Stimulated activated naive B cell treated with anti-CD40 and anti-IgM and Interleukin-4, amounts not matched to agents 10 μg/mL and 1 μg/mL and 100 μg/mL, for 72 hours (primary cell): ENCODE measurements at places on chromosomes 5 and 9.
A peak's percentile ranks its signal among the peaks of the same experiment; 100 is the strongest.

- no peak for DNase-seq
These were observed 44.4 kb upstream of the SAP30L start for GRCh38 chr5:154401355-154401754.

GRCh38 chr9:104776797-104777196 lies 12.9 kb downstream of the NIPSNAP3B start:
- no peak for DNase-seq

GRCh38 chr5:150181027-150181426 lies 8.8 kb upstream of the SLC6A7 start:
- no peak for DNase-seq

DNA sequence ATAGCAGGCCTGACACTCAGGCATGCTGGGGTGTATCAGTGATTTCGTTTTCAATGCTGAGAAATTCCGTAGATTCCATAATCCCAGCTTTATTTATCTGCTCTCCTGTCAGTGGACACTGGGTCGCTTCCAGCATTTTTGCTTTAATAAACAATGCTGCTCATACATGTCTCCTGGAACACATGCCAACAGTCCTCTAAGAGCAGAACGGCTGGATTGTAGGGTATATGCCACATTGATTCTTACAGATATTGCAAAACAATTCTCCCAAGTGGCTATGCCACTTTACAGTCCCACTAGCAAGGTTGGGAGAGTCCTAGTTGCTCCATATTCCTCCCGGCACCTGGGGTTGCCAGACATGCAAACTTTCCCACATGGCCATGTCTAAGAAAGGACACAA lies 81.9 kb downstream of the RAPGEF1 start:
- no peak for DNase-seq

GRCh38 chr5:149271195-149271715 lies 404 bp upstream of the AFAP1L1 start:
- no peak for DNase-seq

DNA sequence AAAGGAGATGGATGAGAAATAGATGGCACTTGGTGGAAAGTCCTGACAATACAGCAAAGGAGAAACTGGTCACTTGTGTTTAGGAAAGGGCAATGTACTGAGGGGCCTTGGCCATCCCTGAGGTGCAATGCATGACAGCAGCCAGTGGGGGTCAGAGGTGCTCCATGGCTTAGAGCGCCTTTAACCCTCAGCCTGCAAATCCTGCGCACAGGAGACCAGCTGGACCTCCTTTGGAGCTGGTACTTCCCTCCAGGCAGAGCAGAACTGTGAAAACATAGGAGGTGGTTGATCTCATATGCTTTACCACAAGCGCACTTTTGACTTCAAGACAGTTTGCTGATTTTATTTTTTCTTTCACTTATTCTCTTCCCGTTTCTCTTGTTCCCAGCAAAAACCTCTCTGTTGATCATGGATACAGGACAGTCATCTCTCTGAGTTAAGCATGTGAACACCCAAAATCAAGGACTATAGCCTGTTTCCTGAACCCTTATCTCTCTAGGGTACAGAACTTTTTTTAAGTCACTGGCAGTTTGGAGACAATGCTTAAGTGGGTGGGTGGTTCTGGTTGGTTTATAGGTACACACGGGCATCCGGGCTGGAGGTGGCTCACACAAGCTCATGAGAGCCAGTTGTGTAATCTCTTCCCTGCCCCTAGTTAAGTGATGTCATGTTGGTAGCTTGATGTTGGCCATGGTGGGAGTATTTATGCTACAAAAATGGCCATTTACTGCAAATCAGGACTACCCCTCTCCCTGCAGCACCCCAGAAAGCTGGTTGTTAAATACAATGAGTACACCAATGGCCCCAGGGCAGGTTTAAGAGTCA lies 37.6 kb upstream of the ANKRD55 start:
- peak; percentile 73 for DNase-seq

GRCh38 chr5:137750436-137750835 lies 3.7 kb downstream of the HNRNPA0 start:
- no peak for DNase-seq

DNA sequence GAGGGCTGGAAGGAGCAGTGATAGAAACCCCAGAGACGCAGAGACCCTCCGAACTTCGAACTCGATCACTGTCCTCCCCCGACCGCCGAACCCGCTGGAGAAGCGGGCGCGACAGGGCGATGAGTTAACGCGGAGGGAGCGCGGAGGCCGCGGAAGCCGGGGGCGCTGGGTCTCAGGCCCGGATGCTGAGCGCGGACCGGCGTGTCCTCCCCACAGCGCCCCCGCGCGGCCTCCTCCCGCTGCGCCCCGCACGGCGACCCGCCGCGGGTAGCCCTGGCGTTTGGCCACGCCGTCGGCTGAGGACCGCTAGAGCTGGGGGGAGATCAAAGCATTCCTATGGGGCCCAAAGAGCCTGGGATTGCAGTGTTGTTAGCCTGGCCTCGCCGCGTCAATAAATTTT lies 7.7 kb upstream of the DMRT2 start:
- DNase-seq: no peak

DNA sequence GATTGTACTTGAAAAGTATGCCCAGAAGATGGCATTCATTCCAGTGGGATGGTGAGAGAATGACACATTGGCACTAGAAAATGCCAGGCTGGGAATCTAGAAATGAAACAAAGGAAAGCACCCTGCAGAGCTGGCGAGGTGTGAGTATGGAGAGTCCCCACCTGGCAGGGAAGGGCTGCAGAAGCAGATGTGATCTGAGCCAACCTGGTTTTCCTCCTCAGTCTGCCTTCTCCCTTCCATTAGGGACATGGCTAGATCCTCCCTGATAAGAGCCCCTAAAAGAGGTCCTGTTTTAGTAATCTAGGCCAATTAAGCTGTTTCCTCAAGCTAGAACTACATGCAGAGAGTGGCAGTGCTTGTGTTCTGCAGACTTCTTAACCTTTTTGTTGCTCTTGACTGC lies 24.7 kb upstream of the TNFSF15 start:
- DNase-seq: no peak

GRCh38 chr9:2180154-2180553 lies 165.0 kb downstream of the SMARCA2 start:
- DNase-seq: no peak

DNA sequence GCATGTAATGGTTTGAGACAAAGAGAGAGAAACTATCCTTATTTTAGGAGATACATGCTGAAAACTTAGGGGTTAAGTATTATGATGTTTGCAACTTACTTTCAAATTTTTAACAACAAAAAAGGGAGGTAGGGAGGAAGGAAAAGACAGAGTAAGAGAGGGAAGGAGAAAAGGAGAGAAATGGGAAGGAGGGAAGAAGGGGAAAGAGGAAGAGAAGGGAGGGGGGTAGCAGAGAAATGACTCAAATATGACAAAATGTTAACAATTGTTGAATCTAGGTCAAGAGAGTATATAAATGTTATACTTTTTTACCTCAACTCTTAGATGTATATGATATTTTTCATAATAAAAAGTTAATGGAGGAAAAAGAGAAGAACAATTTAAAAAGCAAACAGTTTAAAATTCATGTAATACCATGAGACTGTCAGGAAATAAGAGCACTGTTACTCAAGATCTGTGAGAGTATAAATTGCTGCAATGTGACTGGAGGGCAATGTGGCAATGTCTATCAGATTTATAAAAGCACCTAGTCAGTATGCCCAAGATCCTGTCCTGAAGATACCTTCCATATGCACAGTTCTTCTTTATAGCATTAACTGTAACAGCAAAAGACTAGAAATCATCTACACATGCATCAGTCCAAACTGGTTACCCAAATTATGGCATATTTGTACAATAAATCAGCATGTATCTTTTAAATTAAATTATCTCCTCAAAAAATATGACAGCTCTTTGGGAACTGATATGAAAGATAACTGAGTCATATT lies 16.3 kb downstream of the FBXW11 start:
- DNase-seq: no peak

DNA sequence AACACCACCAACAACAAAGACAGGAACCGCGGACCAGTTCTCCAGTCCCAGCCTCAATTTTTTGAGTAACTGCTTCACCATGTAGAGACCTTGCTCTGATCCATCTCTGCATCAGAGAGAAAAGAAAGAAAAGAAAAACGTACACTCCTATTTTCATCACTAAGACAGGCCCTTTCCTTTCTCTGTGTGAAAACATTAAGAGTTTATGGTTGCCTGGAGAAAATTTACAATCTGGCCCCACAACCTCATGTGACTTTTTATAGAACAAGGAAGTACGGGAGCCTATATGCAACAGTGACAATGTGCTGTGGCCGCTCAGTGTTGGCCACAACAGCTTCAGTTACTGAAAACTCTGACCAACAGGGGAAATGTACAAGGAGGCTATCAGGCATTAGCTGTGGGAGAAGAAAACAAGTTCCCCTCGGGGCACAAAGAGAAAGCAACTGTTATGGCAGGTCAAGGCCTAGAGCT lies 272.9 kb upstream of the PTGER4 start:
- peak; percentile 23 for DNase-seq

- no peak for DNase-seq
These were observed 385.3 kb upstream of the IRX4 start for GRCh38 chr5:2267991-2268390.

GRCh38 chr9:89661391-89661949 lies 56.7 kb downstream of the GADD45G start:
- no peak for DNase-seq

DNA sequence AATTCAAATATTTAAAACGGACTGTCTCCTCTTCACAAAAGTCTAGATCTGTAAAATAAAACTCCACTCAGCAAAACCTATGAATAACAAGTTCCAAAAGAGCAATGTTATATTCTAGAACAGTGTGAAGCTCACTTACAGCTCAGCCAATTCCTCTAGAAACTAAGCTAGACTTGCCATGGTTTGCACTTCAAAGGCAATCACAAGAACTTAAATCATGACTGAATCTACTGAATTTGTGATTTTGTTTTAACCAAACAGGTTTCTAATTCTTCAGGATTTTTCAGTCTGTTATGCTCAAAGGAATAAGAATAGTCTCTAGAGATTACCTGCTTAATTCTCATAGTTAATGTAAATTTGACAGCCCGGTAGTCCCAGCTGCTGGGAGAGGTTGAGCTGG lies 1.4 kb upstream of the PKD2L2 start:
- no peak for DNase-seq

- DNase-seq: no peak
These were observed 77.1 kb downstream of the BAAT start for GRCh38 chr9:101307524-101308213.

- DNase-seq: no peak
These were observed 8.9 kb upstream of the HMCN2 start for GRCh38 chr9:130256644-130257043.

GRCh38 chr9:110641293-110641692 lies 27.3 kb upstream of the MUSK start:
- DNase-seq: no peak

GRCh38 chr9:24459953-24460352 lies 85.7 kb downstream of the IZUMO3 start:
- no peak for DNase-seq

- no peak for DNase-seq
These were observed 287.8 kb downstream of the GAS1 start for GRCh38 chr9:86659413-86660046.

DNA sequence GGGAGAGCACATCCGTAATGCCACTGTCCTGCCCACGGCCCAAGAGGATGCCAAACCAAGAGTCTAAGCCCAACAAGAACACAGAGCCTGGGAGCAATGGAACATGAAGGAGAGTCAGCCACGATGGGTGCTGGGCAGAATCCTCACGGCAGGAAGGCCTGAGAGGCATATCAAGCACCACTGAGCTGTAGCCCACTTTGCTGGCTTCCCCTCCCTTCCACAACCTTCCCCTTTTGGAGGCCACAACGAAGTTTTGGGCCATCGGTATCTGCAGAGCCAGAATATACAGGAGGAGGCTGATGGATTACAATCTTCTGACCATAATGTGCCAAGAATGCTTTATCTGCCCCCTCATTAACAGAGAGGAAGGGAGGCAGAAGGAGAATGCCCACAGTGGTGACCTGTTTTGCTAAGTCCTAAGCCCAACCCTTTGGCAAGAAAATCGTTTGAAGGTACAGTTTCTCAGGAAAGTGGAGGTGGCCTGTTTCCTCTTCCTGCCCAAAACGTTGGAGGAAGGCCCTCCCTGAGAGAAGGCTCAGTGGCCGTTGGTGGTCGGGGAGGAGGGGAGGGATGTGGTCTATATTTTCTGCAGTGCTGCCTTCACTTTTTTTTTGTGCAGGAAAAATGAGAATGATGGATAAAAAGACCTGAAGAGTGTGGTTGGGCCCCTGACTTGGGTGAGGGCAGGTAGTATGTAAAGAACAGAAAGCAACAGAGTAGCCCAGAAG lies 26.2 kb downstream of the MACROH2A1 start:
- DNase-seq: no peak

- DNase-seq: no peak
These were observed 179.4 kb downstream of the PPP2R2B start for GRCh38 chr5:146699138-146699537.
